ENCODE measurements at places on chromosomes 2 and 18. TPM values are rescaled to one million over a fixed set of nuclear protein-coding genes. Genes with fewer than 3 reads are reported as not detected.

Gene CASP10
- 9.9 TPM for total RNA-seq

Gene SMYD1
- not detected for total RNA-seq

Gene TCF7L1
- not detected for total RNA-seq

Gene MORN2
- total RNA-seq, result 13.9 TPM

Gene MEIS1
- total RNA-seq, result not detected

Gene PKP4
- total RNA-seq, result 37.5 TPM

Gene HOXD9
- total RNA-seq, result not detected

Gene SAG
- not detected for total RNA-seq

Gene EML4
- 58.9 TPM for total RNA-seq

Gene CD226
- 186 TPM for total RNA-seq

Gene GULP1
- total RNA-seq, result not detected

Gene DUSP19
- 3.6 TPM for total RNA-seq

Gene RAMP1
- total RNA-seq, result 0.34 TPM

Gene COL3A1
- not detected for total RNA-seq

Gene GREB1
- total RNA-seq, result 0.30 TPM

Gene UGT1A8
- not detected for total RNA-seq

Gene FKBP1B
- total RNA-seq, result 3.2 TPM

Gene TMEM237
- 19.8 TPM for total RNA-seq

Gene ACAA2
- total RNA-seq, result 80.3 TPM

Gene NR4A2
- total RNA-seq, result 34.7 TPM

Gene MDH1B
- 0.65 TPM for total RNA-seq

Gene CTIF
- 6.3 TPM for total RNA-seq

Gene MALL
- 0.65 TPM for total RNA-seq

Gene RAB27B
- total RNA-seq, result 0.42 TPM

Gene FAM237A
- not detected for total RNA-seq

Gene RAD51AP2
- not detected for total RNA-seq

Gene SRD5A2
- total RNA-seq, result not detected

Gene CCDC148
- not detected for total RNA-seq

Gene CD302
- 0.61 TPM for total RNA-seq

Gene UGT1A9
- total RNA-seq, result not detected

Gene LRRC30
- total RNA-seq, result not detected

Gene CCL20
- 5.7 TPM for total RNA-seq

All from activated CD8-positive, alpha-beta memory T cell treated with anti-CD3 and anti-CD28 coated beads for 36 hours (primary cell).